ENCODE measurements at places on chromosomes 5 and 9.

- DNase-seq: no peak
Measured at GRCh38 chr5:126483156-126483555, 59.9 kb downstream of the GRAMD2B start.

DNA sequence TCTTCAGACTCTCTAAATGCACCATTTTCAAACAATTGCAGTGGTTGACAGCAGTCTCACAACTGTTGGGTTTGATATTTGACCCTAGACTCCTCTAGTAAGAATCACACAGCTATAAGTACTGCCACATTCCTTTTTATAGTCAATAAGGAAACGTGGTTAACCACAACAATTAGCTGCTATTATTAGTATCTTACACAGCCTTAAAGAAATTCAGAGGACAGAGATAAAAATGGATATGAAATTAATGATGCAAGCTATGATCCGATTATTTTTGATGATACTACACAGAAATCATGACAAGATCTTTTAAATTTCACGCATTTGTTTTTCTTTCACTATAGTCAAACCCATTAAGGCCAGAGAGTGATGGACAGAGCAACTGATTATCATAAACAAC is 288.6 kb upstream of the C9orf72 start:
- DNase-seq: no peak

DNA sequence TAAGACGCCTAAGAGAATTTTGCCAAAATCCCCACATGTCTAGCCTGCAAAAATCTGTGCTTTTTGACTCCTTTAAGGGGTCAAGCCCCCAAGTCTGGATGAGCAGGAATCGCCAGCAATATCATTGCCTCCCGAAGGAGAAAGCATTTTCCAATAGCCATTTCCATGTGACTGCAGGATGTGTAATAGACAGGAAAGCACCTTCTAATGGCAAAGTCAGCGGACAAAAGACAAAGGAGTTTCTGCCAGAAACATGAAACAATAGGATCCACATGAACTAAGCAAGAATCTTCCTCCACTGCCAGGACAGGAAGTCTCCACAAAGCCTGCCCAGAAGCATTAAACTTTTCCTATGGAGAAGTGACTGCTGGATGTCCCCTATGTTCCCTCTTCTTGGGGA is 177.1 kb upstream of the PCSK5 start:
- DNase-seq: no peak

DNA sequence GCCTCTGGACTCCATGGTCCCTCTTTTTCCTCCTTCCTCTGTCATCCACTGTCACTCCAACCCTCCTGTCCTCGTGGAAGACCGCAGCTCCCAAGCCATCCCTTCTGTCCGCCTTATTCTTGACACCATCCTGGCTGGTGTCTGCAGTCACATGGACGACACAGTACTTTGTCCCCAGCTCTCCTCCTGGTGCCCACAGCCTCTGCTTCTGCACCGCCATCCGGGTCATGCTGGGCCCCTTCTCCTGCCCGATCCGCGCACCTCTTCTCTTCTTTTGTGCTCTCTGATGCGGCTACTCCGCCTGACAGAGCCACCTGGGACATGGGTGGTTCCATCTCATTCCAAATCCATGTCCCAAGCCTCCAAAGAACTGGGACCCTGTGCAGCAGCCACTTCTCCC is 22.5 kb downstream of the ROPN1L start:
- DNase-seq: no peak

GRCh38 chr5:167837127-167837526 is 454.3 kb upstream of the WWC1 start:
- no peak for DNase-seq

DNA sequence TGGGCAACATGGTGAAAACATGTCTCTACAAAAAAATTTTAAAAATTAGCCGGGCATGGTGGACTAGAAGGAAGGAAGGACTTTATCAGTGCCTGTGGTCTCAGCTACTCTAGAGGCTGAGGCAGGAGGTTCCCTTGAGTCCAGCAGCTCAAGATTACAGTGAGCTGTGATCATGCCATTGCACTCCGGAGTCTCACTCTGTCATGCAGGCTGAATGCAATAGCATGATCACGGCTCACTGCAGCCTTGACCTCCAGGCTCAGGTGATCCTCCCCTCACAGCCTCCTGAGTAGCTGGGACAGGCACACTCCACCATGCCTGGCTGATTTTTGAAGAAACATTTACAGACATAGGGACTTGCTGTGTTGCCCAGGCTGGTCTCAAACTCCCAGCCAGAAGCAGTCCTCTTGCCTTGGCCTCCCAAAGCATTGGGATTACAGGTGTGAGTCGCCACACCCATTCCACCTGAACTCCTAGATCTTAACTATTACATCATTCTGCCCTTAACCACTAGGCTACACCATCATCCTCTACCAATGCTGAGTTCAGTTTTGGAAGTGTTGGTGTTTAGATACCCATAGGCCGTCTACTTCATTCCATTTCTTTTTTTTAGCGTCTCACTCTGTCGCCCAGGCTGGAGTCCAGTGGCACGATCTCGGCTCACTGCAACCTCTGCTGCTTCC is 2.0 kb upstream of the URM1 start:
- no peak for DNase-seq

Measured in NCI-H446 treated with DMSO at 0.1 percent for 48 hours (cell line).